NCI-H187 treated with DMSO at 0.1 percent for 48 hours (cell line): ENCODE measurements at places on chromosomes 1 and 21.

DNA sequence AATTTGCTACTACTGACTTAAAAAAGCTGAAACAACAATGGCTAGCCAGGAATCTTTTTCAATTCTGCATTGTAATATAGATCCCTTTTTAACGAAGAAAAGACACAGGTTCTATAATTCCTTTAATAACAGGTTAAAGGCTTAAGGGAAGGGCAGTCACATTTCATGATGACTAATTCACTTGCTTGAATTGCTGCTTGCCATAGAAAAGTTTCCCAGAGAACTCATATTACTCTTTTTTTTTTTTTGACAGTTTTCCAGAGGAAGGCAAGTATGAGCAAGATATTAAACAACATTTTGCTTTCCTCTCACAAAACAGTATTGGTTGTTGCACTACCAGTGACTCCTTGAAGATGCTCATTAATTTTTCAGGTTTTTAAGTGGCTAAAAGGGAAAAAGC is 60.9 kb downstream of the IL23R start:
- DNase-seq = no peak

- DNase-seq = no peak
These were observed 92.2 kb downstream of the TBX19 start for GRCh38 chr1:168372861-168373371.

- DNase-seq = no peak
These were observed 24.1 kb upstream of the PGM1 start for GRCh38 chr1:63569068-63569467.

- DNase-seq = no peak
These were observed 172.6 kb upstream of the RAB4A start for GRCh38 chr1:229098361-229098760.

GRCh38 chr1:27113861-27114260 is 41.1 kb downstream of the SLC9A1 start:
- no peak for DNase-seq

DNA sequence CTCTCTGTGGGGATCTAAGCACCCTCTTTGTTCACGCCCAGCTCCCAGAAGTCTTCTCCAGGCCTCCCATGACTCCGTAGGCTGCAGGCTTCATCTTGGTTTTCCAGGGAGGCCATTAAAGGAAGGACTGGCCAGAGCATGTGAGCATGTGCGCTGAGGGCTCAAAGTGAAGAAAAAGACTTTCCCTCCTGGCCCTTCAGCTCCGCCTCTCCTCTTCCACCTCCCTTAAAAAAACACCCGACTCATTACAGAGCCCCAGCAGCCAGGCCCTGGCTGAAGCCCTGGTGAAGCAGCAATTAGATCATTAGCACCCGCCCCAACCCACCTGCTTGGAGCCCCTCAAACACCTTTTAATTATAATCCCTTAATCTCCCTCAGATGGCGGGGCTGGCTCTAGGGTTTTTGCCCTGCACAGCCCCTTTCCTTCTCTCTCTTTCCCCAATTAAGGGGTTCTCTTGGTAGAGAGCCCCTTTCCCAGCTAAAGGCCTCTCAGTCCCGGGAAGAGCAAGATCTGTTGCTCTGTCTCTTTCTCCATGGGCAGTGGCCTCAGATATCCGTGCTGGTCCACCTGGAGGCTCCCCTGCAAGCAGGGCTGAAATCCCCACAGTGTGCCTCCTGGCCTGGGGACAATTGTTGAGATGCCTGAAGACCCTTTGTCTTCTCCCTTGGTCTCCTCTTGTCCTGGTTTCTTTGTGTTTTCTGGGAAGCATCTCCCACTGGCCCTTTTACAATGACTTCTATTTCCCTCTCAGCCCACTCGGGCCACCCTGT is 30.5 kb downstream of the RHBG start:
- no peak for DNase-seq

- no peak for DNase-seq
These were observed 16.2 kb downstream of the MRAP start for GRCh38 chr21:32314806-32315205.

DNA sequence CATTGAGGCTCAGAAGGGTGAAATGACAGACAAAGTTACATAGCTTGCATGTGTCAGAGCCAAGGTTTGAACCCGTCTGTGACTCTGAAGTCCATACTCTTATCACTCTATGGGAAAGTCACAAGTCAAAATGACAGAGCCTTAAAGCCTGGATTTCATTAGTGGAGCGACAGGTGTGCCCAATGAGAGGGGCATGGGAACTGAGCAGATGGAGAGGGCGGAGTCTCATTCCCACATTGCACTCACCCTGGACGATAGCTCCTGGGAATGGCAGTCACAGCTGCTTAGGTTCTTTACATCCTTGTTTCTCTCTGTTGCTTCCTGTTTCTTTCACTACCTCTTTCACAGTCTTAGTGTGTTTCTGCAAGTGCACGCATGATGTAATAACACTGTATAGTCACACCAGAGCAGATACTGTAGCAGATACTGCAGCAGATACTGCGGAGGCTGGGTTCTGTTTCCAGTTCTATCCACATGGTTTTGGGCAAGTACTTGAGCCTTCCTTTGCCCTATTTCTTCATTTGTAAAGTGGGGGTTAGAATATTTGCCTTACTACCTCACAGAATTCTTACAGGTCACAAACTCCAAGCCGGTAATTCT is 127.2 kb downstream of the ZSCAN20 start:
- peak; percentile 18 for DNase-seq

DNA sequence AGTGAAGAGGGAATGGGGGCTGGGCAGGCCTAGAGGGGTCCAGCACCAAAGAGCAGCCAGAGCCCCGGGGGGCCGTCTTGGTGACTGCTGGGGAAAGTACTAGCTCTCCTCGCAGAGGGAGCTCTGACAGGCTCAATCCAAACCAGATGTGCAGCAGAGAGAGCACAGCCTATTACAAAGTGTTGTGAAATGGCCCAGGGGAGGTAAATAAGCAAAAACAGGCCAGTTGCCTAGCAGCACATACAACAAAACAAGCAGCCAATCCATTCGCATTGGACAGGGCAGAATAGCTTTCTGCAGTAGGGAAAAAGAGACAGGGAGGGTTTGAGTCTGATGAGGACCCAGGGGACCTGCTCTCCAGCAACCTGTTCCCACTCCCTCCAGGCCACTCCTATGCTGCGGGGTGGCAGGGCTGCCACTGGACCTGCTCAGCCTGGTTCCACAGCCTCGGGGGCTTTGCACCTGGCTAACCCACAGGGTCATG is 239.6 kb upstream of the FGGY start:
- DNase-seq = no peak

GRCh38 chr1:21189421-21189820 is 12.7 kb upstream of the EIF4G3 start:
- no peak for DNase-seq

- DNase-seq = peak; percentile 53
These were observed at the start of gene VASH2 for GRCh38 chr1:212950243-212951125. VASH2 (plus strand) TSS chr1:212950541; CDS start chr1:212951543, 1,002 bp downstream.
